ENCODE measurements at places on chromosomes 6 and 20. TPM values are rescaled to one million over a fixed set of nuclear protein-coding genes. Genes with fewer than 3 reads are reported as not detected.
A peak's percentile ranks its signal among the peaks of the same experiment; 100 is the strongest.

DNA sequence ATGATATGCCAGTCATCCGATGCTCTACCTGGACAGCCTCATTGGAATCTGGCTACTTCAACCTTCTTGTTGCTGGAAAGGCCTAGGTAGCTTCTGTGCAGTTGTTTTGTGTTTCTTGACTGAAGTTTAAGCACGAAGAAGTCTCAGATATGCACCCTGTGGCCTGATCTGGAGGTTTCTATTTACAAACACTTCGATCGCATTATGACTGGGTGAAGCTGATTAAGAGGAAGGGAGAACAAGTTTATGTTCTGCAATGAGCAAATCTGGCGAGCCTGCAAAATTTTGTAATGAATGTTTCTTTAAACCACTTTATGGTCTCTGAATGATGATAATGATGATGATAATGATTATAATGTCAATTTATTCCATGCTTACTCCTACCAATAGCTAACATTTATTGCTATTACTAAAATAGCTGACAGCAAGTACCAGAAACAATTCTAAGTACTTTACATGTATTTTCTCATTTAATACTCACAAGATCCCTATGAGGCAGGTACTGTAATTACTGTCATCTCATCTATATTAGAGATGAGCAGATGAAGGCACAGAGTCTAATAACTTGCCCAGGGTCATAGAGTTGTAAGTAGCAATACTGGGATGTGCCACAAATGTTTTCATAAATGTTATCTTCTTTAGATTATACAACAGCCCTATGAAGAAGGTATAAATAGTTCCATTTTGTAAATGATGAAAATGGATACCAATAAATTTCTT is 126.1 kb upstream of the UST start:
- H3K4me3 ChIP-seq, result no peak overlapping the region
- no peak overlapping the region for H3K27ac ChIP-seq
- H3K36me3 ChIP-seq, result no peaks in the 10 kb centered on the region
- H3K27me3 ChIP-seq, result peaks cover 3% of the 10 kb centered on the region
- no peaks in the 10 kb centered on the region for H3K4me1 ChIP-seq

- H3K4me1 ChIP-seq, result no peaks in the 10 kb centered on the region
- no peak overlapping the region for H3K4me3 ChIP-seq
- no peak overlapping the region for H3K27ac ChIP-seq
- H3K27me3 ChIP-seq, result no peaks in the 10 kb centered on the region
- no peak for DNase-seq
Measured at GRCh38 chr6:140437619-140438345, 1063.3 kb upstream of the CITED2 start.

DNA sequence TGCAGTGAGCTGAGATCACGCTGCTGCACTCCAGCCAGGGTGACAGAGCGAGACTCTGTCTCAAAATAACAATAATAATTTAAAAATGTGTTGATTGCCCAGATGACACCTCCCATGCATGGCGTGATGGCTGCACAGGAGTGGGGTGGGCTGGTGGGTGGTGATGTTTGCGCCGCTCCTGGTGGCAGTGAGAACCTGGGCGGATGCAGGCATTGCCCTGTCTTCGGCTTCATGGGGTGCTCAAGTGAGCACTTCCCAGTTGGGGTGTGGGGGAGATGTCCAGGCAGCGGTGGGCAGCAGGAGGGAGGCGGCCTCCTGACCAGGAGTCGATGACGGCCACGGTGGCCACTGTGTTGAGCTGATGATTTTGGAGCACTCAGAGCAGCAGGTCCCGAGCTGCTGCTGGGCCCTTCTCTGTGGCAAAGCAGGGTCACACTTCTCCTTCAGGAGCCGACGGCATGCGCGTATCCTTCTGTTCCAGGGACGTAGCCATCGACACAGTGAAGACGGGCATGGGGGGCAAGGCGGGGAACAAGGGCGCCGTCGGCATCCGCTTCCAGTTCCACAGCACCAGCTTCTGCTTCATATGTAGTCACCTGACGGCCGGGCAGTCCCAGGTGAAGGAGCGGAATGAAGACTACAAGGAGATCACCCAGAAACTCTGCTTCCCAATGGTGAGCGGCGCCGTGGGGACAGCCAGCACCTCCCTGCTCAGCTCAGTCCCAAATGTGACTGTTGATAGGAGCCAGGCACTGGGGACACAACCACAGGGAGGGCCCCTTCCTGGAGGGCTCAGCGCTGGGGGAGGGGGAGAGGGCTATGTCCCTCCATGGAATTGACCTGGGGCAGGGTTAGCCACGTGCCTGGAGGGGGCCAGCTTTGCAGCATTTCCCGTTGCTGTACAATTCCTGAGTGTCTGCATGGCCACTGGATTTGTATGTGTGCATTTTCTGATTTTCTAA is 89.7 kb downstream of the SYNJ2 start:
- H3K36me3 ChIP-seq, result peaks cover 56% of the 10 kb centered on the region
- H3K4me1 ChIP-seq, result peaks cover 38% of the 10 kb centered on the region
- no peak for DNase-seq
- H3K4me3 ChIP-seq, result no peak overlapping the region
- H3K27me3 ChIP-seq, result no peaks in the 10 kb centered on the region
- no peak overlapping the region for H3K27ac ChIP-seq

The ESF1 gene
- total RNA-seq, result 13.2 TPM

GRCh38 chr6:313087-313486 is 20.8 kb downstream of the DUSP22 start:
- H3K4me3 ChIP-seq, result no peak overlapping the region
- H3K27me3 ChIP-seq, result no peaks in the 10 kb centered on the region
- peak overlapping the region; percentile 62 for H3K27ac ChIP-seq
- H3K4me1 ChIP-seq, result peaks cover 34% of the 10 kb centered on the region
- peaks cover 12% of the 10 kb centered on the region for H3K36me3 ChIP-seq

DNA sequence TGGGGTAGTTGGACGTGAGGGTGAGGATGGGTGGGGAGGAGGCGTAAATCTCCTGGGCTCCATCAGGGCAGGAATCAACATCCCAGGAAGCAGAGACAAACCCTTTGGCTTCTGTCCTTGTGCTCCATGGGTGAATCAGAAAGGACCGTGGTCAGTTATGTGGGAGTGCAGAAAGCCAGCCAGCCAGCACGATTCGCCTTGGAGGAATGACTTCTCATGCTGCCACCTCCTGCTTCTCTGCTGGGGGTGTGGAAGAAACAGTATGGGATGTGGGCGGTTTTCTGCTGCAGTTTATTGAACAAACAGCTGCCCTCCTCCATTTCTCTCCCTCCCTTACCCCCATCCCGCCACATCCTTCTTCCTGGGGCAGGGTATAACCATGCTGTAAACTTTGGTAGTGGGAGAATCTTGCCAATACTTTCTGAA is 214.5 kb downstream of the SOX4 start:
- no peak for DNase-seq
- no peaks in the 10 kb centered on the region for H3K4me1 ChIP-seq
- H3K27ac ChIP-seq, result no peak overlapping the region
